Tibial nerve (tissue), 4 donors: ENCODE measurements at places on chromosomes 7 and 10.

DNA sequence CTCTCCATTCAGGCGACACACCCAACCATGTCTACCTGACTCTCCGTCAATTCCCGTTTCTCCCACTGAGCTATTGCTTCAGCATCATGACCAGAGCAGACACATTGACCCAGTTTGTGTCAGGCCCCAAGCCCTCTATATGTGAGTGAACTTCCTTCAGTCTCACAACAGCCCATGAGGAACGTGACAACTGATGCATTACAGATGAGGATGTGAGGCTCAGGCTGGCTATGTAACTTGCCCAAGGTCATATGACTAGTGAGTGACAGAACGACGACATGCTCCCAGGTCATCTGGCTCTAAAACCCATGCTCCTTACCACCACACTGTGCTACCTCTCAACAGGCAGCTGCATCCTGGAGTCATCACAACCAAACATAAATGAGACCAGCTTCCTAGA, 3.7 kb downstream of the TMEM140 start:
- peaks cover 27% of the 10 kb centered on the region for H3K36me3 ChIP-seq
- H3K4me1 ChIP-seq = peaks cover 36% of the 10 kb centered on the region
- H3K4me3 ChIP-seq = no peak overlapping the region
- H3K27ac ChIP-seq = peak overlapping the region; percentile 25
- no peak for DNase-seq

- no peaks in the 10 kb centered on the region for H3K4me1 ChIP-seq
- no peak overlapping the region for H3K27ac ChIP-seq
- no peak overlapping the region for H3K4me3 ChIP-seq
- H3K27me3 ChIP-seq = no peaks in the 10 kb centered on the region
Measured at GRCh38 chr7:41779918-41780317, 77.0 kb upstream of the INHBA start.

GRCh38 chr7:130024390-130024789, 26.8 kb downstream of the ZC3HC1 start:
- H3K27me3 ChIP-seq = no peaks in the 10 kb centered on the region
- H3K27ac ChIP-seq = no peak overlapping the region
- DNase-seq = no peak

DNA sequence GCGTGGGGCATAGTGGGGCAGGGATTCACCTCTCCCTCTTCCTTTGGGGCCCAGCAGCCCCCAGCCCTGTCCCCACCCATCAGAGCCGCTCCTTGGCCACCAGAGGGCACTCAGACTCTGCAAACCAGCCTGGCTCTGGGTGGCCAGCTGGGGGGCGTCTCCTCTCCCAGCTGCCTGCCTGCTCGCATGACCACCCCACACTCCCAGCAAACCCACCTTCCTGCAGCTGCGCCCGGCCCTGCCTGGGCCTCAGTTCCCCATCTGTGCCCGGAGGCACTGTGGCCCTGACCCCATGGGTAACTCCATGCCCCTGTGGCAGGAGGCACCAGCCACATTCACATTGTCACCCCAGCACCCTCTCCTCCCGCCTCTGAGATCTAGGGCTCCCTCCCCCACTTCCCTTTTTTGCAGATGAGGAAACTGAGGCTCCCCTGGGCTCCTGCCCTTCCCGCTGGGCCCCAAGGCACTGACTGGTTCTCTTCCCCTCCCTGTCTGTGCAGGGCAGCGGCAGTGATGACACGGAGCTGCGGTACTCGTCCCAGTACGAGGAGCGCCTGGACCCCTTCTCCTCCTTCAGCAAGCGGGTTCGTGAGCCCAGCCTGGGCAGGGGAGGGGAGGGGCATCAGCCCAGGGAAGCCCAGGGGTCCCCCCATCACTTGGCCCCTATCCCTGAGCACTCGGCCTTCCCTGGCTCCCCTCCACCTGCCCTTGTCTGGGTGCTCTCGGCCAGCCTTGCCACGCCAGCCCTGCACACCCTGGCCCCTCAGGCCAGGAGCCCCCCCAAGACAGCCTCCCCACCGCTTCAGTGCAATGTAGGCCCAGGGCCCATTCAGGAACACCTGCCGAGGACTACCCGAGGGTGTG, 6.9 kb upstream of the SH2B2 start:
- DNase-seq = no peak
- peaks cover 17% of the 10 kb centered on the region for H3K36me3 ChIP-seq
- H3K27ac ChIP-seq = no peak overlapping the region
- no peaks in the 10 kb centered on the region for H3K27me3 ChIP-seq
- peaks cover 9% of the 10 kb centered on the region for H3K4me1 ChIP-seq

- H3K4me1 ChIP-seq = no peaks in the 10 kb centered on the region
- DNase-seq = no peak
- H3K36me3 ChIP-seq = no peaks in the 10 kb centered on the region
- H3K27me3 ChIP-seq = no peaks in the 10 kb centered on the region
- H3K4me3 ChIP-seq = no peak overlapping the region
- no peak overlapping the region for H3K27ac ChIP-seq
Measured at GRCh38 chr7:116836911-116837310, 25.5 kb upstream of the CAPZA2 start.

DNA sequence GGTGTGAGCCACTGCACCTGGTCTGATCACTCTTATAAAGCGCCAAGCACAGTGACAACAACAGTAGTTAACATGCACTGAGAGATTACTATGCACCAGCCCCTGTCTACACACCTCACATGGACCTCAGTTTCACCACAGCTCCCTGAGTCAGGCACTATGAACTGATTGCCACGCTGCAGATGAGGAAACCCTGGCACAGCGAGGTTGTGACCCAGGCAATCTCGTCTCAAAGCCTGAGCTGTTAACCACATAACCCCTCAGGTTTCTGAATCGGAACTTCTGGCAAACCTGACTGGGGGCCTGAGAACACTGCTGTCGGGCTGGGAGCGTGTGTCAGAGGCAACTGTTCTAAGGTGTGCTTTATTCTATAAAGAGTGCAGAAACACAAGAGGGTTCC, 150.8 kb downstream of the RNF216 start:
- H3K27me3 ChIP-seq = no peaks in the 10 kb centered on the region
- no peaks in the 10 kb centered on the region for H3K36me3 ChIP-seq
- H3K27ac ChIP-seq = no peak overlapping the region

DNA sequence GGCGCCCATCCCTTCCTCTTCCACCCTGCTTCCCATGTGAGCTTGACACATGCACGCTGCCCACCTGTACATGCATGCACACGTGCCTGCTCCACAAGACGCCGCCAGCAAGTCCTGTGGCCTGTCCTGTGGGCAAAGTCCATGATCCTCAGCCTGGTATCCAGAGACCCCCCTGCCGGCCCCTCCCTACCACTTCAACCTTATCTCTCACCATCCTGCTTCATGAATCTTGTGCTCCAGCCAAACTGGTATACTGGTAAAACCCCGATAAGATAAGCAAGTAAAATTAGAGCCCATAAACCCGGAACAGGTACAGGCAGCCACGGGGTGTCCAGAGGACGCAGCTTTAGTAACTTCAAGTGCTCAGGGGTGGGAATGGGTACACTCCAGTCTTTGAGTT, 11.8 kb upstream of the TBXAS1 start:
- no peak overlapping the region for H3K27ac ChIP-seq
- no peak overlapping the region for H3K4me3 ChIP-seq
- no peaks in the 10 kb centered on the region for H3K27me3 ChIP-seq

- peak overlapping the region; percentile 86 for H3K4me3 ChIP-seq
- H3K27me3 ChIP-seq = no peaks in the 10 kb centered on the region
- peaks cover 6% of the 10 kb centered on the region for H3K4me1 ChIP-seq
- DNase-seq = peak; percentile 33
- no peaks in the 10 kb centered on the region for H3K36me3 ChIP-seq
Measured at GRCh38 chr10:114174695-114175188, 739 bp upstream of the CCDC186 start.

- H3K36me3 ChIP-seq = peaks cover 20% of the 10 kb centered on the region
- H3K27me3 ChIP-seq = no peaks in the 10 kb centered on the region
- no peak for DNase-seq
- no peaks in the 10 kb centered on the region for H3K4me1 ChIP-seq
- H3K27ac ChIP-seq = no peak overlapping the region
- H3K4me3 ChIP-seq = no peak overlapping the region
Measured at GRCh38 chr7:134927076-134927475, 59.2 kb upstream of the AGBL3 start.

- H3K4me3 ChIP-seq = no peak overlapping the region
- H3K36me3 ChIP-seq = no peaks in the 10 kb centered on the region
- no peak for DNase-seq
- H3K4me1 ChIP-seq = peaks cover 8% of the 10 kb centered on the region
- no peaks in the 10 kb centered on the region for H3K27me3 ChIP-seq
- H3K27ac ChIP-seq = no peak overlapping the region
Measured at GRCh38 chr10:24305551-24306506, 96.9 kb downstream of the KIAA1217 start.

DNA sequence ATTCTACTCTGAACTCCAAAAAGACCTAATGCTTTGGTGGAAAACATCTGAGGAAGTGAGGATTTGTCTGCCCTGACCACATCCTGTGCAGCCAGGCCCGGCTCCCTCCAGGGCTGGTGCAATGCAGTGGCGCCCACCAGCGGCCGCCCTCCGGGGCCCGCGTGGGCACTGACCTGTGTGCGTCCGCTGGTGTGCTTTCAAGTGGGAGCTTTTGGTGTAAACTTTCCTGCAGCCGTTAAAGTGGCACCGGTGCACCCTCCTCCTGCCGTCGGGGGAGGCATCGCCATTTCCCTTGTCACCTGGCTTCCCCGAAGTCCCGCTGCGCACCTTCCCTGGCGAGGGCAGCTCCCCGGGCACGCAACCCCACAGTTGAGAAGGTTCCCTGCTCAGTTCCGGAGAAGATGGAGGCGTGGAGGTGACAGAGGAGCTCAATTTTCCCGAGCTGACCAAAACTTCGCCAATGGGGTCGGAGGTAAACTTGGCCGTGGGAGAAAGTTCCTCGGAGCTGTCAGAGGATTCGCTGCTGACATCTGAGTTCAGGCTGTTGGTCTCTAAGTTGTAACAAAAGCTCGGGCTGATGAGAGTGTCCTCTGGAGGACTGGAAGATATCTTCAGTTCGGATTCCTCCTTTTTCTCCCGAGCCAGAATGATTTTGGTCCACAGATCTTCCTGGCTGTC, 3.4 kb downstream of the KLF6 start:
- no peaks in the 10 kb centered on the region for H3K4me1 ChIP-seq
- H3K27me3 ChIP-seq = no peaks in the 10 kb centered on the region
- H3K36me3 ChIP-seq = peaks cover 53% of the 10 kb centered on the region
- DNase-seq = peak; percentile 42

DNA sequence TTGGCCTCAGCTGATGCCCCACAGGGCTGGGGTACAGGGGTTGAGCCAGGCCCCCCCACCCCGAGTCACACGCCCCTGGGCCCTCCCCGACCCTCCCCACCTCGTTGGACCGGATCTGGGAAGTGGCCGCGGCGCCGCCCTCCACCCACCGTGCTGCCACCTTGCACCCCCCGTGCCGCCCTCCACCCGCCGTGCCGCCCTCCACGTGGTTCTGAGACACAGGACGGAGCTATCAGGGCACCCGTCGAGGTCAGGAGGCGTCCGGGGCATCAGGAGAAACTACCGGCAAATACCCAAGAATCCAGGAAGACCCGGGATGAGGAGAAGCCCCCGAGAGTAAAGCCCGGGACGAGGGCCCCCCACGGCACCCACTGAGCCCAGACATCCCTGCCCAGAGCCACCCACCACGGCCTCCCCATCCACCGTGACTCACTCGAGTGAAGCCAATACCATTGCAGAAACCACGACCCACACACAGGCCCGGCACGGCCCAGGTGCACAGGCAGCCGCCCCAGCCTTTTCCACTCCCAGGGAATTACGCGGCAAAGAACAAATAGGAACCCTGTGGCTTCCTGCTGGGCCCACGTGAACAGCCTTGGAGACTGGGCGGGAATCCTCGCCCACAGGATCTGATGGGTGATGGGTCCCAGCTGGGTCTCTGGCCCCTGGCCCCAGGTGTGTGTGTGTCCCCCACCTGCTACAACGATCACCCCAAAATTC, 34.0 kb downstream of the ADAP1 start:
- no peak for DNase-seq
- H3K4me3 ChIP-seq = no peak overlapping the region
- no peaks in the 10 kb centered on the region for H3K27me3 ChIP-seq
- H3K36me3 ChIP-seq = no peaks in the 10 kb centered on the region

DNA sequence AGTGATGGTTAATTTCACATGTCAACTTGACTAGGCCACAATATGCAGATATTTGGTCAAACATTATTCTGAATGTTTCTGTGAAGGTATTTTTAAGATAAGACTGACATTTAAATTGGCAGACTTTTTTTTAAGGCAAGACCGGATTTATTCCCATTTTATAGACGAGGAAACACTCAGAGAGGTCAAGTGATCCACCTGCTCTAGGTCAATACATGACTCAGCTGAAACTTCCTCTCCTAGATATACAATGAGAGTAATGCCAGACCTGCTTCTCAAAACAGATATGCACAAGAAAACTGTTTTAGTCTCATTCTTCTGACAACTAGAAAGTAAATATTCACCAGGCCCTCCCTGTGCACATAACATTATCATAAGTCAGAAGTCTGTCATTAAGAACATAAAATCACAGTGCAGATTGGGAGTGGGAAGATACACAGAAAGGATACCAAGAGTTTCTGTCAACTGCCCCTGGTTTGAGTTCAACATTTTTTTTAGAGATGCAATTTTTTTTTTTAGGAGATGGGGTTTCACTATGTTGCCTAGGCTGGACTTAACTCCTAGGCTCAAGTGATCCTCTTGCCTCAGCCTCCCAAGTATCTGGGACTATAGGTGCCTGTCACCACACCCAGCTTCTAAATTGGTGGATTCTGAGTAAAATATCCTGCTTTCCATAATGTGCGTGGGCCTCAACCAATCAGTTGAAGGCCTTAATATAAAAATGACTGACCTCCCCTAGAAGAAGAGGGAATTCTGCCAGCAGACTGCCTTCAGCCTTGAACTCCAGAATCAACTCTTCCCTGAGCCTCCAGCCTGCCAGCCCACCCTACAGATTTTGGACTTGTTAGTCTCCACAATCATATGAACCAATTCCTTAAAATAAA, 121.4 kb downstream of the ZFAND4 start:
- no peak for DNase-seq
- H3K4me1 ChIP-seq = no peaks in the 10 kb centered on the region
- H3K36me3 ChIP-seq = no peaks in the 10 kb centered on the region
- no peaks in the 10 kb centered on the region for H3K27me3 ChIP-seq
- no peak overlapping the region for H3K27ac ChIP-seq
- no peak overlapping the region for H3K4me3 ChIP-seq

GRCh38 chr10:27526242-27526641, 22.1 kb downstream of the RAB18 start:
- H3K27ac ChIP-seq = no peak overlapping the region
- H3K4me1 ChIP-seq = peaks cover 17% of the 10 kb centered on the region
- no peaks in the 10 kb centered on the region for H3K27me3 ChIP-seq
- H3K36me3 ChIP-seq = no peaks in the 10 kb centered on the region
- DNase-seq = no peak
- H3K4me3 ChIP-seq = no peak overlapping the region
